Mesothelial cell of epicardium (in vitro differentiated cells): ENCODE measurements at places on chromosomes 11 and 22.

- no peak overlapping the region for H3K4me3 ChIP-seq
- H3K27me3 ChIP-seq, result peaks cover 25% of the 10 kb centered on the region
- DNase-seq, result no peak
- no peaks in the 10 kb centered on the region for H3K36me3 ChIP-seq
These were observed 76.0 kb upstream of the GALNT18 start for GRCh38 chr11:11697796-11698195.

- no peaks in the 10 kb centered on the region for H3K4me1 ChIP-seq
- H3K27me3 ChIP-seq, result no peaks in the 10 kb centered on the region
- DNase-seq, result no peak
- H3K27ac ChIP-seq, result no peak overlapping the region
- peaks cover 23% of the 10 kb centered on the region for H3K36me3 ChIP-seq
These were observed 16.1 kb downstream of the ARHGAP1 start for GRCh38 chr11:46684367-46684766.

- no peak for DNase-seq
- no peak overlapping the region for H3K4me3 ChIP-seq
- H3K27me3 ChIP-seq, result no peaks in the 10 kb centered on the region
- no peak overlapping the region for H3K27ac ChIP-seq
- peaks cover 12% of the 10 kb centered on the region for H3K4me1 ChIP-seq
These were observed 7.5 kb upstream of the MIEF1 start for GRCh38 chr22:39494471-39495120.

GRCh38 chr11:98561877-98562395 lies 458.8 kb upstream of the CNTN5 start:
- H3K36me3 ChIP-seq, result no peaks in the 10 kb centered on the region
- H3K27me3 ChIP-seq, result no peaks in the 10 kb centered on the region
- DNase-seq, result no peak

DNA sequence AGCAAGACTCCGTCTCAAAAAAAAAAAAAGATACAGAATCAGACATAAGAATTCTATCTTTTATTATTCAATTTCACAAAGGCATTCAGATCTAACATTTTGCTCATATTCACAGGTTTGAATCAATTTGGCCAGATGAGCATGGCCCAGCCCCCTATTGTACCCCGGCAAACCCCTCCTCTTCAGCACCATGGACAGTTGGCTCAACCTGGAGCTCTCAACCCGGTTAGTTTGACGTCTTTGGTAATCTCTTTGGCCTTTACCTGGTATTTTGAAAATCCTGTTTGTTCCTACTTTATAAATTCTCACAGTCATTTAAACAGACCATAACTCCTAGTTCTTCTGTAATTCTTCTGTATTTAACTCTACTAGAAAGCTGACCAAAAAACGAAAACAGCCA lies 55.3 kb downstream of the EP300 start:
- no peak overlapping the region for H3K4me3 ChIP-seq
- H3K27ac ChIP-seq, result no peak overlapping the region
- H3K36me3 ChIP-seq, result peaks cover 57% of the 10 kb centered on the region

DNA sequence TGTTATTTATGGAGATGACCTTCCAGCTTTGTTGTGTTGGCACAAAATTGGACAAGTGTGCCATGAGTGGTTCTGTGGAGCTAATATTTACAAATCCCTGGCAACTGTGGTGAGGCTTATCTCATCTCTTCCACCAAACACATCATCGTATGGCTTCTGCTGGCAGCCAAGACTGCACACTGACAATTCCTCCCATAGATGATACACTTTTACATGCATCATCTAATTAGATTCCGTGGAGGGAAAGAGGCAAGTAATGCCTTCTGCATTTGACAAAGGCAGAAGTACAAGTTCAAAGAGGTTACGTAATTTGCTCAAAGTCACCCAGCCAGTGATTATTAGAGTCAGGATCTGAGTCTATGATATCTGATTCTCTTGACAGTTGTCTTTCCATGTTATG lies 62.7 kb upstream of the KIRREL3 start:
- H3K4me1 ChIP-seq, result peaks cover 12% of the 10 kb centered on the region
- H3K36me3 ChIP-seq, result no peaks in the 10 kb centered on the region
- no peak overlapping the region for H3K4me3 ChIP-seq
- H3K27ac ChIP-seq, result no peak overlapping the region

DNA sequence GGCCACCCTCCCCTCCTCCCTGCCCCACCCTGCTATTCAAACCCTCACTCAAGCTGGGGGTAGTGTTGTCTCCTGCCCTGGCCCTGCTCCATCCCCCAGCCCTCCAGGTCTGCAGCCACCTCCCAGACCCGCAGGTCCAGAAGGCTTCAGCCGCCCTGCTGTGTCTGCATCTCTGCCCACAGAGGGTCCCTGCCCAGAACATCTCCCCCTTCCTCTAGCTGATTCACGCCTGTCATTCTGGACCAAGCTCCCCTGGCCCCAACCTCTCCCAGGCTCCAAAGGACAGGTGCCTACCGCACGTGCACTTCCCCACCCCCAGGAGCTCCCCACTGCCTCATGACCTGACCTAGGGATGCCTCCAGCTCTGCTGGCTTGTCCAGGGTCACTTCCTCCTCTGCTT lies 16.0 kb upstream of the SHISAL1 start:
- no peak overlapping the region for H3K27ac ChIP-seq
- DNase-seq, result no peak
- H3K4me1 ChIP-seq, result peaks cover 5% of the 10 kb centered on the region
- peaks cover 70% of the 10 kb centered on the region for H3K27me3 ChIP-seq
- H3K36me3 ChIP-seq, result no peaks in the 10 kb centered on the region
- no peak overlapping the region for H3K4me3 ChIP-seq

DNA sequence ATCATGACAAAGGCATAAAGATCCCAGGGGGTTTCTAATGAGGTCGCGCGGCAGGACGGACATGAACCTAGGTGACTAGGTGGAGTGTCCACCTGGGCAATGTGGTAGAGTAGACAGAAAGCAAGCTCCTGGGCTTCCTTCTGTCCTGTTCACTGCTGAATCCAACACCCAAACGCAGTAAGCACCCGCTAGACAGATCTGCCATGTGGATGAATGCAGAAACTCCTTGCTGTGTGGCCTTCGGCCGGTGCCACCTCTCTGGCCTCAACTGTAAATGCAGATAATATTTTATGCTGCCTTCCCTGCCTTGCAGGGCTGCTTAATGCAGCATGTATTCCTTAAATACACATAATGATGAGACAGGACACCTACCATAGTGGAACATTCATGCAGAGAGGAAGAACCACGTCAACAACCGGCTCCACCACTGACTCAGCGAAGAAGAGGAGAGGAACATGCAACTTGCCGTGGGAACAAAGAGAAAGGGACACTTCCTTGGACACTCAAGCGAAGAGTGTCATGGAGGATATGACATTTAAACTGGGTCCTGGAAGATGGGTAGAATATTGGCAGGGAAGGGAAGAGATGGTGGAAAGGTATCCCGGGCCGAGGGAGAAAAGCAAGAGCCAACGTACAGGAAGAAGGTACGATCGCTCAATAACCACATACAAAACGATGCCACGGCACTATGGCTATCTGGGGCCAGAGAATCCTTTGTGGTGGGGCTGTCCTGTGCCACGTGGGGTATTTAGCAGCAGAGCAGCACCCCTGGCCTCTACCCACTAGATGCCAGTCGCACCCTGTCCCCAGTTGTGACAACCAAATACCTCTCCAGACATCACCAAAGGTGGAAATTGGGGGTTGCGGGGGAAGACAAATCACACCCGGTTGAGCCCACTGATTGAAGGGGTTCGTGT lies 30.8 kb downstream of the MYH9 start:
- peaks cover 73% of the 10 kb centered on the region for H3K4me1 ChIP-seq
- H3K36me3 ChIP-seq, result peaks cover 3% of the 10 kb centered on the region
- no peaks in the 10 kb centered on the region for H3K27me3 ChIP-seq
- peak overlapping the region; percentile 83 for H3K27ac ChIP-seq
- DNase-seq, result no peak

DNA sequence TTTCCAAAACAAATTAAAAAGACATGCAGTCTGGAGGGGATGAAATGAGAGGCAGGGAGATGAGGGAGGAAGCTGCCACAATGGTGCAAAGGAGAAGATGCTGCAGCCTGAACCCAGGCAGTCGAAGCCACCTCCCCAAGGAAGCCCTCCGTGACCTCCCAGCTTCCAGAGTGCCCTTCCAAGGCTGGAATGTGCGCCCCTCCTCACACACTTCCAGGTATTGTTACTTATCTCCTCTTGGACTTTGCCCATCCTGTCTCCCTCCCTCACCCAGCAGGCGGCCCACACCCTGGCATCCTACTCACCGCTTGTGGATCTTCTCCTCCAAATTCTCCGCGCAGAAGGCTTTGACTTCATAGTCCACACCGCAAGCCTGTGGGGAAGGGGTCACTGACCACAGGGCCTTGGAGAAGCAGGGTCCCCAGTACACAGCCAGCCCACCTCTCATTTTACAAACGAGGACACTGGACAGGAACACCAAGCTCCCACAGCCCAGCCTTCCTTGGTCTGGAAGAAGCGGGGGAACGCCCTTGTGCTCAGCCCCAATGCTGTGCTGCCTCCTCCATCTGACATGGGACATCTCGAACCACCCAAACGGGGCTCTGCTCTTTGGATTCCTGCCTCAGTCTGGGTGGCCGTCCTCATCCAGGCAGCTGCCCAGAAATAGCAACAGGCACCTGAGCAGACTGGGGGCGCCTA lies 40.3 kb downstream of the TPBGL start:
- H3K27ac ChIP-seq, result no peak overlapping the region
- H3K27me3 ChIP-seq, result no peaks in the 10 kb centered on the region
- H3K4me3 ChIP-seq, result no peak overlapping the region
- no peaks in the 10 kb centered on the region for H3K36me3 ChIP-seq
- peaks cover 6% of the 10 kb centered on the region for H3K4me1 ChIP-seq
- DNase-seq, result no peak

DNA sequence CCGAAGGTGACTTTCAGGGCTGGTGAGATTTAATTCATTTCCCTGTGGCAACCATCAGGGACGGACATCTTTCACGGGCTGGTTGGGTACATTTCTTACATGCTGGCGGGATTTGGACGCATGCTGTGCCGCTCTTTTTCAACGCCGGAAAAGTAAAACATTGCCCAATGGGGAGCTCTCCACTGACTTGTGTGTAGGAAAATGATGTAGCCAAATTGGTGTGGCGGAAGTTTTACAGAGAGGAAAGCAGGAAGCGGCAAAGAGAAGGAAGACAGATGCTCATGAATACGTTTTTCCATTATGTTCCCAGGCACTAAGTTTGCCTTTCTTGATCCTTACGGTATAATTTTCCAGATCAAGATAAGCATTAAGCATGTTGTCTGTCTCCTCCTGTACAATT lies 375.8 kb downstream of the NTM start:
- no peak overlapping the region for H3K4me3 ChIP-seq
- no peak for DNase-seq
- peaks cover 78% of the 10 kb centered on the region for H3K27me3 ChIP-seq
- H3K36me3 ChIP-seq, result no peaks in the 10 kb centered on the region
- no peaks in the 10 kb centered on the region for H3K4me1 ChIP-seq
- no peak overlapping the region for H3K27ac ChIP-seq

GRCh38 chr11:111069066-111069465 lies 176.5 kb upstream of the POU2AF2 start:
- H3K27ac ChIP-seq, result no peak overlapping the region
- H3K36me3 ChIP-seq, result no peaks in the 10 kb centered on the region
- no peak for DNase-seq
- peaks cover 19% of the 10 kb centered on the region for H3K27me3 ChIP-seq
- H3K4me3 ChIP-seq, result no peak overlapping the region

DNA sequence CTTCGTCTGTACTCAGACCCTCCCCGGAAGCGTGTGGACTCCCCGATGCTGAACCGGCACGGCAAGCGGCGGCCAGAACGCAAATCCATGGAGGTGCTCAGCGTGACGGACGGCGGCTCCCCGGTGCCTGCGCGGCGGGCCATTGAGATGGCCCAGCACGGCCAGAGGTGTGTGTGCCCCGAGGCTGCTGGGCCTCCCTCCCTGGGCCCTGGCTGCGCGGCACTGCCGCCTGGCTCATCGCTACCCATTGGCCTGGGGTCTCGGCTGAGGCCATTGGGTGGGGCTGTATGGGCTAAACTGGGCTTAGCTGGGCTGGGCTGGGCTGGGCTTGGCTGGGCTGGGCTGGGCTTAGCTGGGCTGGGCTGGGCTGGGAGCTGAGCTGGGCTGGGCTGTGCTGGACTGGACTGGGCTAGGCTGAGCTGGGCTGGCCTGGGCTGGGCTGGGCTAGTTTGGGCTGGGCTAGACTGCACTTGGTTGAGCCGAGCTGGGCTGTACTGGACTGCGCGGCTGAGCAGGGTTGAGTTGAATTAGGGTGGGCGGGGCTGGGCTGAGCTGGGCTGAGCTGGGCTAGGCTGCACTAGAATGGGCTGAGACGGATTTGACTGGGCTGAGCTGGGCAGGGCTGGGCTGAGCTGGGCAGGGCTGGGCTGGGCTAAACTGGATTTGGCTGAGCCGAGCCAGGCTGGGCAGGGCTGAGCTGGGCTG lies 40.7 kb downstream of the MOB2 start:
- DNase-seq, result no peak
- peaks cover 2% of the 10 kb centered on the region for H3K4me1 ChIP-seq
- H3K27ac ChIP-seq, result no peak overlapping the region
- H3K4me3 ChIP-seq, result no peak overlapping the region

GRCh38 chr11:81267246-81267645 lies 1466.4 kb downstream of the FAM181B start:
- no peak overlapping the region for H3K4me3 ChIP-seq
- DNase-seq, result no peak
- H3K27me3 ChIP-seq, result peaks cover 34% of the 10 kb centered on the region
- H3K4me1 ChIP-seq, result peaks cover 5% of the 10 kb centered on the region
- no peaks in the 10 kb centered on the region for H3K36me3 ChIP-seq

DNA sequence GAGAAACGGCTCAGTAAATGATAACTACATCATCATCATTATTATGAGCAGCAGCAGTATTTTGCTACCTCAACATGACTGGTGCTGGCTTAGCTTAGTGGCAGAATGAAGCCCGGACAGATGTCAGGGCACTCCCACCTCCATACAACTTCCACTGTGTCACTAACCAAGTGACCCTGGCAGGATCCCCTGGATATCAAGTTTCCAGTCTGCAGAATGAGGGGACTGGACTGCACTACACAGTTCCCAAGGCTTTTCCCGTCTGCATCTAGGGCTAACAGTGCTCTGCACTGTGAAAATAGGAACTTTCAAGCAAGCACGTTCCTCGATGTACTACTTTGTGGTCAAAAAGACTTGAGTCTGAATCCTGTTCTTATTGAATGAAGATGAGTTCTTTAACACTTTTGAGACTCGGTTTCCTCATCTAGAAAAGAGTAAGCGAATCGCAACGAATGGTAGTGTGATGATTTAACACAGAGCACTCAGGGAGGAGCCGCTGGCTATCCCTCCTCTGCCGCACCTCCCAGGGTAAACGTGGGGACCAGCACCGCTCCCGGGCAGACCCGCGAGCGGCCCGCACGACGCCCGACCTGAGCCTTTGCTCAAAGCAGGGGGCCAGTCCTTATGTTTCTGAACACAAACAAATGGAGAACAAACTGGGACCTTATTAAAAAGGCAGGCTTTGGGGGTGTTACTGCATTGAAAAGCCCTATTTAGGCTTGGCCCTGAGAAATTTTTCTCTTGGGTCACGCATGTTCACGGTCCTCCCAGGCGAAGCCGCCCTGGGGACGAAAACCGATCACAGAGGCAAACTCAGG lies 910 bp downstream of the CLTCL1 start:
- peaks cover 32% of the 10 kb centered on the region for H3K27me3 ChIP-seq
- H3K36me3 ChIP-seq, result no peaks in the 10 kb centered on the region
- H3K4me1 ChIP-seq, result peaks cover 19% of the 10 kb centered on the region
- no peak for DNase-seq

- DNase-seq, result peak; percentile 63
- peaks cover 73% of the 10 kb centered on the region for H3K27me3 ChIP-seq
- peak overlapping the region; percentile 55 for H3K4me3 ChIP-seq
- no peaks in the 10 kb centered on the region for H3K4me1 ChIP-seq
- peak overlapping the region; percentile 19 for H3K27ac ChIP-seq
These were observed 2.0 kb downstream of the HEPN1 start for GRCh38 chr11:124920870-124921609.
